ENCODE measurements at places on chromosomes 3 and 15. TPM values are rescaled to one million over a fixed set of nuclear protein-coding genes. Genes with fewer than 3 reads are reported as not detected.

The THPO gene
- total RNA-seq = not detected

The PRRT3 gene
- total RNA-seq = 1.2 TPM

The CIP2A gene
- 13.1 TPM for total RNA-seq

The KNG1 gene
- not detected for total RNA-seq

The CYP1A1 gene
- total RNA-seq = 1.5 TPM

The ADPGK gene
- 67.1 TPM for total RNA-seq

The SNX22 gene
- total RNA-seq = 1.3 TPM

The SLC22A13 gene
- total RNA-seq = 0.07 TPM

The KCNH8 gene
- not detected for total RNA-seq

The OXTR gene
- total RNA-seq = 8.9 TPM

The PATL2 gene
- total RNA-seq = 0.12 TPM

The CHRNA3 gene
- total RNA-seq = 0.45 TPM

The NLGN1 gene
- not detected for total RNA-seq

The ZNF620 gene
- 2.0 TPM for total RNA-seq

The CAMK1 gene
- total RNA-seq = 16.4 TPM

The CHL1 gene
- not detected for total RNA-seq

The USP3 gene
- 42.9 TPM for total RNA-seq

The SEMA3G gene
- 0.11 TPM for total RNA-seq

The KLHDC8B gene
- total RNA-seq = 6.0 TPM

The RARB gene
- 16.5 TPM for total RNA-seq

The DAZL gene
- not detected for total RNA-seq

The SLC6A20 gene
- total RNA-seq = 0.04 TPM

The DNAH12 gene
- total RNA-seq = 0.18 TPM

The C3orf20 gene
- 0.02 TPM for total RNA-seq

The CYFIP1 gene
- 94.3 TPM for total RNA-seq

The PYGO1 gene
- 6.8 TPM for total RNA-seq

The P2RY1 gene
- 0.54 TPM for total RNA-seq

The FGF7 gene
- total RNA-seq = not detected

The THAP10 gene
- total RNA-seq = 5.0 TPM

The CCDC50 gene
- 27.6 TPM for total RNA-seq

The CLDN18 gene
- not detected for total RNA-seq

The CSPG4 gene
- total RNA-seq = 0.18 TPM

The NME9 gene
- not detected for total RNA-seq

The MYZAP gene
- 1.3 TPM for total RNA-seq

The BBX gene
- 13.3 TPM for total RNA-seq
